Fibroblast of skin of left quadriceps (primary cell): ENCODE measurements at places on chromosomes 6 and 20.

DNA sequence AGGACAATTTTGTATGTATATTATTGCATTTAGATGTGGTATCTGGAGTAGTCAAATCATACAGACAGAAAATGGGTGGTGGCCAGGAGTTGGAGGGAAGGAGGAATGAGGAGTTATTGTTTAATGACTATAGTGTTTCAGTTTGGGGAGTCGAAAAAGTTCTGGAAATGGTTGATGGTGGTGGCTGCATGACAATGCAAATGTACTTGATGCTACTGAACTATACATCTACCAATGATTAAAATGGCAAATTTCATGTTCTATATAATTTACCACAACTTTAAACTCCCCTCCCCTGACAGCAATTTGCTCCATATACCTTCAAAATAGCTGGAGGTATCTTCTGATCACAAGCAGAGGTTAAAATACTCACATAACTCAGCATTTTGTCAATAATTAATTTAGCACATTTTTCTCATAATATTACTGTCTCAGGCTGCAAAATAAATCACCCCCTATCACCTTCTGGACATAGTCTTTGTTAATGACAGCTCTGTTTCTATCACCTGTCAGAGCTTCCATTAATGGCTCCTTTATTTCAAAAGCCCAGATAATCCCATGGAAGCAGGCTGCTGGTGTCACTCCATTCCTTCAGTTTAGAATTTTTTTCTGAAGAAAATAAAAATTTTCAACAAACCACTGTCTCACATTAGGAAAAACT is 25.7 kb upstream of the RHAG start:
- DNase-seq, result no peak

- no peak for DNase-seq
Measured at GRCh38 chr20:36717657-36718056, 28.2 kb downstream of the NDRG3 start.

DNA sequence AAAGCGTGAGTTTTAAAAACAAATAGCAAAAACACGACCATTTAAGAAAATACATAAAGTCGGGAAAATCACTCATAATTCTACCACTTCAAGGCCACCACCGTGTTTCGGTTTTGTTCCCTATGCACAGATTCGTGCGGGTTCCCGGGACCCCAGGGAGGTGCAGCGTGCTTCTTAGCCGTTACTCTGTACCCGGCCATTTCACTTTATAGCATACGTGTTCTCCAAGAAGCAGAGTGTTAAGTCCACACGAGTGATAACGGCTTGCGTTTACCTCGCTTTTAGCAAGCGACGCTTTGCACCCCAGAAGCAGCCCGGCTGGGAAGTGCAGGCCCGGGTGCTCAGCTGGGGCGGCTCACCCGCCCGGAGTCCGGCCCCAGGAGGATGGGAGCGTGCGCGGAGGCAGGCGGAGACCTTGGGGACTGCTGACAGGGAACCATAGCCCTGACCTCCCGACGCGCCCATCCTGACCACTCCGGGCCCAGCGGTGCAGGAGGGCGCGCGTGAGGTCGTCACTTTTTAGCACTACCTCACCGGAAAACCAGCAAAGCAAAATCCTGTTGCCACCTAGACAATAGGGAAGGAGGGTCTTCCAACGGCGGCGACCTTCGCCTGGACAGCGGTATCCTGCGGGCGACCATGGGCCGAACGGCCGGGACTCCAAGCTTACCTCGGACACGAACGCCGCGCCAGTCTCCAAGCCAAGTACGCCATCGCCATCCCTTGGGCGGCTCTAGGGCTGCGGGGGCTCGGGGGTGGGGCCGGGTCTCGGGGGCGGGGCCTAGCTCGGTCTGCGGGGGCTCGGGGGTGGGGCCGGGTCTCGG is at the start of gene ECI2:
Gene ECI2, minus strand, starts transcription at position 735 of the 824 bp plus-strand sequence. Its CDS starts 15 bp downstream, at position 720.
- peak; percentile 5 for DNase-seq

GRCh38 chr6:169046483-169047192 is 207.0 kb downstream of the THBS2 start:
- DNase-seq, result no peak

- no peak for DNase-seq
Measured at GRCh38 chr6:3356056-3356823, 97.5 kb downstream of the PSMG4 start.

- no peak for DNase-seq
Measured at GRCh38 chr6:138529478-138529877, 30.2 kb upstream of the NHSL1 start.

DNA sequence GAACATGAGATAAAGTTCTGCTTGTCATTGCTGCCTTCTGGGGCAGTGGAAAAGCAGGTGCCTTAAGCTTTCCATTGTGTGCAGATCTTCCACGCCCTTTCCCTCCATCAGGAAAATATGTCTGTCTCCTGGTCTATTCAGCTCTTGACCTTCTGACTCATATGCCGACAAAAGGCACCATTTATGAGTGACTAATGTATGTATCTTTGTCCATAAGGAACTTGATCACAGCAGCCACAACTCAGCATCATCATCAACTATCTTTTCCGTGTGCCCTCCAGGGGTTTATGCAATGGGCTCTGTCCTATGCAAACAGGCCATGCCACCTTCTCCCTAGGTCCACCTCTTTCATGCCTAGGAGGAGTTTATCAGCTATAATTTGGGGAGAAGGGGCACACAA is 102.7 kb upstream of the QKI start:
- no peak for DNase-seq

GRCh38 chr6:74946961-74947360 is 258.9 kb downstream of the COL12A1 start:
- DNase-seq, result no peak

DNA sequence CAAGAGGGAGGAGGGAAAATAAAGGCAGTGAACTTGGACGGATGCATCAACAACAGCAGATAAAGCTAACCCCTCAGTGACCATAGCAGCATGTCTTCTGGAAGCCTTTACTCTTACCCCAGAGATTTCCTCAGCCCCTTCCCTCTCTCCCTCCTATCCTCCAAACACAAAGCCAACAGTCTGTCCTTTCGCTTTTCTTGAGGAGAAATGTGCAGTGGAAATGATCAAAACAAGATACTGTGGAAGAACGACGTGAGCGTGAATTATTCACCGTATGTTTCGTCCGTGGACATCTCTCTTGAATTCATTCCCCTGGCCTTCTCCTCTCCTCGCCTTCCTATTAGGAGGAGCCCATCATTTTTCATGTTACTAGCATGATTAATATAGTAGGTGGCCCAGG is 8.5 kb downstream of the NRN1 start:
- DNase-seq, result no peak

DNA sequence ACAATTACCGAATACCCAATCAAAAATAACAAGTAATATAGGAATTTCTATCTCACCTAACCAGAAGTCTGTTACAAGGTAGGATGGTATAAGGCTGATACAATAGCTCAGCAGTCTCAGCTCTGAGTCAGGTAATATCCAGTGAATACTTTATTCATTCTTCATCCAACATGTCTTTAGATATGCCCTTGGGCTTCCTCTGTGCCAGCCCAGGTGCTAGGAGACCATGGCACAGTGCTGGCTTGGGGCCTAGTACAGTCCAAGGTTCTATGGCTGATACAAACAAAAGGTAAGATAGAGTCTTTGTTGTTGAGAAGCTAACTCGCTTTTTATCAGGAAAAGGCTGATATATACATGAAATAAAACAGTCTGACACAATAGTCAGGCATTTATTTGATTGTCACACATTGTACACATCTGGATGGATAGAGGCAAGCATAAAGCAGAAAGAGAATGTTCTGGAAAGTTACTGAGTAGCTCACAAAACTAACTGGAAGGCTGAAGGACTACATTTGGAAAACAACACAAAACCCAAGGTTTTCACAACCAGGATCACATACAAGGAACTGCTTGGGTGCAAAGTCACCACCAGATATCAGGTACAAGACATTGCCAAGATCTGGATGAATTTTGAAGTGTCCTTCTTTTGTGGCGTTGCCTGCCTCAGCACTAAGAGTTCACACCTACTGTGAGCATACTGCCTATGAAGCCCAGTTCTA is 110.4 kb upstream of the SCAF8 start:
- DNase-seq, result no peak

DNA sequence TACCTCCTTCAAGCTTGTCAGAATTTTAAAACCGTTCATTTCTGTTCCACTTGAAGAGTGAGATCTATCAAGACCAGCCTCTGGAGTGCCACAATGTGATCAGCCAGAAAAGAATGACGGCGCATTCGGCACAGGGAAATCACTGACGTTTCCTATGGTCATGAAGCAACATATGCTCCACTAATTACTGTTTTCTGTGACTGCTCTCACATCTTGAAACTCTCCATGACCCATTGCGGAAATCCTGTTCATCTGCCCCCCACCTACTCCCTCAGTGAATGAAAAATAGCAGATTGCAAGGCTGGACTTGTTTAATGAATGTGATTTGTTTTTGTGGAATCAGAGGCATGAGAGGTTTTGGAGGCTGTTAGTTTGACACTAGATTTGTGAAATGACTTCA is 53.2 kb downstream of the SAMD5 start:
- peak; percentile 30 for DNase-seq

DNA sequence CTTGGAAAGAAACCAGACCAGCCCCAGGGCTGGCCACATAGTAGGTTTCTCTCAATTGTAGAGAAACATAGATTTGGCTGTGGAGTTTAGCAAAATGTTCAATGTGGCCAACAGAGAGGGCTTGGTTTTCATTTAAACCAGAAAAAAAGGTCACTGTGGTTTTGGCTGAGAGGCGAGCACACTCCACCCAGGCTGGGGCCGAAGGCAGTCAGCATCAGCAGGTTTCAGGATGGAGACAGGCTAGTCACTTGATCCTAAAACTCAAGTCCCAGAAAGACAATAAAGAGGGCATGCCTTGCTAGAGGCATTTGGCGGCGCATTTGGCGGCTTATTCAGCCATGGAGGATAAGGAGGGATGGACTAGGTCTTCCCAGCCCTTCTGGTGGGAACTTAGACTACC is 73.1 kb downstream of the PRND start:
- DNase-seq, result no peak

GRCh38 chr6:42911171-42912021 is 4.5 kb upstream of the PTCRA start:
- DNase-seq, result no peak

DNA sequence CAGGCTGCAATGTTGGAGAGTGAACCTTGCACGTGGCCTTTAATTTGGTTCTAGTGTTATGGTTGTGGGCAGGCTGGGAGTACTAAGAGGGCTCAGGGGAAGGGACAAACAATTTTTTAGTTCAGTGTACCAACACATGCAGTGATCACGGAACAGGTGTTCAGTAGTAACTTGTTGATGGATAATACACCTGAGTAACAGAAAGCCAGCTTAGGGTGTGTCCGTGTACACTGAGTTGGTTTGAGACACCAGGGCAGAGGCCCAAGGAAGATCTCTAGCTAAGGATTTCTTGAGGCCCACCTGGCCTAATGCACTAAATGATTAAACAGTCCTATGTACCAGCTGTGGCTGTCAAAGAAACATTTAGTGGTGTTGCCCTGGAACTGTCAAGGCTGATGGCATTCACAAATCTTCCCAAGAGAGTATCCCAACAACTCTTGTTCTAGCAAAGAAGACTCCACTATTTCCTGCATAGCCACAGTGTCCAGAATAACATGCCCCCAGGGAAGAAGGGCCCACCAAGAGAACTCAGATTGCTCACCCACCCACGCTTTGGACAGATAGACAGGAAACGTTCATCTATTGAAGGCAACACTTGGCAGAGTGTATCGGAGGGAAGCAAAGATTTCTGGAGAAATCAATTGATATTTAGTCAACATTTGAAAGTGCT is 60.0 kb downstream of the CD83 start:
- no peak for DNase-seq

DNA sequence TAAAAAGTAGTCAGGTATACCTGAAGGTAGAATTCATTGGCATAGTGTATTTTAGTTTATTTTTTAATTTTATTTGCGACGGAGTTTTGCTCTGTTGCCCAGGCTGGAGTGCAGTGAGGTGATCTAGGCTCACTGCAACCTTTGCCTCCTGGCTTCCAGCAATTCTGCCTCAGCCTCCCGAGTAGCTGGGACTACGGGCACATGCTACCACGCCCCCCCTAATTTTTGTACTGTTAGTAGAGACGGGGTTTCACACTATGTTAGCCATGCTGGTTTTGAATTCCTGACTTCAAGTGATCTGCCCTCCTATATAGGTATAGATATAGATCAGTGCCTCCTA is 102.8 kb upstream of the PRSS16 start:
- no peak for DNase-seq

DNA sequence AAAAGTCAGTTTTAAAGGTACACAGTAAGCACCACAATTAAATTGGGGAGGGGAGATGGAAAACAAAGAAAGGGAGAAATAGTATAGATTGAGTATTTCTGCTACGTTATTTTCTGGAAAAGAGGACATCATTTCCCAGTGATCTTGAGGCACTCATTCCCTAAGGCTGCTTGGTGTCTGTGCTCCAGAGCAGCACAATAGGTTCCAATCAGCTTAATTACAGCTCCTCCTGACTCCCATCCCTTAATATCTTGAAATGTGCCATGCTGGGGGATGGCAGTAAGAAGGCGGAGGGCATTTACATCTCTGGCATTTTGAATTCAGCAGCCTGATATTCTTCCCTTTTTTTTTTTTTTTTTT is 39.5 kb upstream of the BEND3 start:
- DNase-seq, result no peak

DNA sequence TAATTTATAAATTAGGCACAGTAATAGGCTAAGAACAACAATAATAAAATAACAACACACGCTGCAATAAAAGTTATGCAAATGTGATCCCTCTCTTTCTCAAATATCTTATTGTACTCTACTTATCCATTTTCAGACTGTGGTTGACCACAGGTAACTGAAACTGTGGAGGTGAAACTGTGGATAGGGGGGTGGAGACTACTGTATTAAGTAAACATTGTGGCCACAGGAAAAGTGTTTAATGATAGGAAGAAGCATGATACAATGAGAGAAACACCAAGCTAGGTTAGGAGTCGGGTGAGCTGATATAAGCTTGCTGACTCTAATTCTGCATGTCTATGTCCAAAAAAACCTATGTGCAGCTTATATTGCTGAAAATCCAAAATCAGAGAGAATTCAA is 23.0 kb downstream of the NHLRC1 start:
- no peak for DNase-seq

GRCh38 chr6:43834528-43835155 is 64.6 kb downstream of the VEGFA start:
- no peak for DNase-seq

DNA sequence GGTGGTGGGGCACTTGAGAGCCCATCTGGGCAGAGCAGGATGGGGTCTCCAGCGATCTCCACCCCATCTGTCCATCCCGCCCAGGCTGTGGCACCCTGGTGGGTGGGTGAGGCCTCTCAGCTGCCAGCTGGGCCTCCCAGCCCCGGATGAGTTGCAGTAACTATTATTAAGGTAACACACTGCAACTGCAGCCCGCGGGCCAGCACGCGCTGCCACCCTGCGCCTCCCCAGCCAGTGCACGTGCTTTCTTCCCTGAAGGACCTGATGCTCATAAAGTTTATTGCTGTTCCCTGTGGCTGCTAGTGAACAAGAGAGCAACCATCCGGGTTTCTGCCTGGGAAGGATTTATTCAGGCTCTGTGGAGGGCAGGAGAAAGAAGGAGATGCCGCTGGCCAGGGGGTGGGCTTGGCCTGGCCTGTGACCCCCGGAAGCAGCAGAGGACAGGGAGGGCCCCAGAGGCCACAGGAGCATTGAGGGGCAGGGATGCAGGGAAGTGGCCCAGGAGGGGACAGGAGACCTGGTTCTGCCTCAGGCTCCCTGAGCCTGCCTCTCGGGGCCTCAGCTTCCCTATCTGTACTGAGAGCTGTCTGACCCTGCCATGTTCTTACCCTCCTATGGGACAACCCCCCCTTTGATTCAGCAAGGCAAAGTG is 1.7 kb downstream of the IP6K3 start:
- DNase-seq, result no peak
